ENCODE measurements at places on chromosomes 16 and 17.
A peak's percentile ranks its signal among the peaks of the same experiment; 100 is the strongest.

DNA sequence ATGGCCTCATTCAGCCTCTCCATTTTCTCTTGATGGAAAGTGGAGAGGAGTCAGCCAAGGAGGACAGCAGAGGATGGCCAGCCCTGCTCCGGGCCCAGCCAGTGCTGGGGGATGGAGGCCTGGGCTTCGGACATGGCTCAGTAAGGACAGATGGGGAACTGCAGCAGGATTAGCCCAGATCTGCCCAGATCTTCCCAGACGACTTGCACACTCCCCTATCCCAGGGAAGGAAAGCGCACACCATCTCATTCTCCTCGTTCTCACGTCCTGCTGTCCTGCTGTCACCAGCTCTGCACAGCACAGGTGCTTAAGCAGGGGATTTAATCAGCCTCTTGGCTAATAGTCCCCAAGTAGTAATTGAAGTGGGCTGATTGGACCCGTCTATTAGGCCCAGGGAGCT lies 100.2 kb upstream of the SDK2 start:
- no peak for DNase-seq

- peak; percentile 84 for DNase-seq
Measured at GRCh38 chr17:2157081-2157480, 102.2 kb downstream of the HIC1 start.

- no peak for DNase-seq
Measured at GRCh38 chr16:66364117-66364958, 2.2 kb upstream of the CDH5 start.

GRCh38 chr16:27742333-27742732 lies 192.4 kb downstream of the KATNIP start:
- no peak for DNase-seq

DNA sequence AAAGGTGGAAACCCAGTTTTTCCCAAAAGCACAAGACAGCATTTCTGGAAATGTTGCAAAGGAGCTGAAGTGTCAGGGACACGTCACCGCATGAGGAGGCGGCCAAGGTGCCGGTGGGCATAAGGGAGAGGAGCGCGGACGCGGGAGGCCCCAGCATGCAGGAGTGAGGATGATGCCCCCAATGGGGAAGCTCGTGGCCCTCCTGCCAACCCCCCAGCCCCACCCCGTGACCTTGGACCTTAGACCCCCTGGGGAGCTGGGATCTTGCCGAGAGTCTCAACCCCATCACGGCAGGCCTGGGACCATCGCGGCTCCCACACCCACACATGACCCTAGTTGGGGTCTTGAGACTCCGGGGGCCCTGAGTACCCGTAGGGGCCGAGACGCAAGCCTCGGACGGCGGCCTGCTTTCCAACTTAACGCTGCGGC lies 119.4 kb upstream of the METRNL start:
- no peak for DNase-seq

DNA sequence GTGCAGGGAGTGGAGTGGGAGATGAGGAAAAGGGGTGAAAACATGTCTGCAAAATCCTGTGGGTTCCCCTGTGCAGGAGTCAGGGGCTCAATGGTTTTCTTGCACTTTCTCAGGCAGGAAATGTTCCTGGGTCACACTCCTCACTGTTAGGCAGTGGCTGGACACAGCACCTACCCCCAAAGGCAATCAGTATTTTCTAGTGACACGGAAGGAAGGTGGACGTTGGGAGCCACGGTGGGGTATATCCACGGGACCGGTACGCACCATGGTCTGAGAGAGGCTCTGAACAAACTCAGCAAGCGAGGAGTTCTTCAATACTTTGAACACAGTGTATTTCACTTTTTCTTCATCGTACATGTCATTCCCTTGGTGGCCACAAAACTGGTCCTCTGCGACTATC lies 20.9 kb downstream of the LITAFD start:
- no peak for DNase-seq

GRCh38 chr16:57021757-57022156 lies 32.4 kb downstream of the NLRC5 start:
- no peak for DNase-seq
